Fibroblast of pulmonary artery (primary cell): ENCODE measurements at places on chromosomes 5 and 9.

DNA sequence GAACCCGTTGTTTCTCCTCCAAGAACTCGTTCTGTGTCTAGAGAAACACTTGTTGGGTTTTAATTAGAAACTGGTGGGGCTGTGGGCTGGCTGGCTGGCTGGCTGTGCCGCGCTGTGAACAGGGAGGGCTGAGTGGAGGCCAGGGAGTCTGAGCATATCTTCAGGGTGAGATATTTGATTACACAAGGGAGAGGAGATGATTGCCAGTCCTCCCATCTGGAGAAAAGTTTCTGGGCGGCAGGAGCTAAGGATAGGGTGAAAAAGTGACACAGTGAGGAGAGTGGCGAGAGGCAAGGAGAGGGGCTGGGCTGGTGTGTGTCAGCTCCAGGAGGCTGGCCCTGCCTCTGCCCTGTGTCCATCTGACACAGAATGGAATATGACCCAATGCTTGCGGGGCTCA lies 63.0 kb downstream of the GDNF start:
- DNase-seq = peak; percentile 36

DNA sequence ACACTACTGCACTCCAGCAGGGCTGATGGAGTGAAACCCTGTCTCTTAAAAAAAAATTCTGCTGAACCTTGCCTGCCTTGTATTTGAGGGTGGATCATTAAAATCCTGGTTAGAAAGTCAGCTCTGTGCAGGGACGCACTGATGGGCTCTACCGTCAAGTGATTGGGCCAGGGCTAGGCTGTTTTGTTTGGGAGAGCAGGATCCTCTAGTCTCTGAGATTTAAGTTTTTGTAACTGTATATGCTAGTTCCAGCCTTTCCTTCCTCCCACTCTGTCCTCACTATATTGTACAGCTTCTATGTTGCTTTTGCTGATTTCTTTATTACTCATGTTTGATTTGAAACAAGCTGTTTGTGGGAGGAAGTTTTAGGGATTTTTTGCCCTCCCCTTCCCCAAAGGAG lies 11.5 kb downstream of the DDX4 start:
- DNase-seq = no peak

- peak; percentile 68 for DNase-seq
Measured at GRCh38 chr5:142748132-142748531, 22.0 kb upstream of the ARHGAP26 start.

GRCh38 chr5:14491015-14491915 lies 90.3 kb upstream of the OTULINL start:
- peak; percentile 76 for DNase-seq

DNA sequence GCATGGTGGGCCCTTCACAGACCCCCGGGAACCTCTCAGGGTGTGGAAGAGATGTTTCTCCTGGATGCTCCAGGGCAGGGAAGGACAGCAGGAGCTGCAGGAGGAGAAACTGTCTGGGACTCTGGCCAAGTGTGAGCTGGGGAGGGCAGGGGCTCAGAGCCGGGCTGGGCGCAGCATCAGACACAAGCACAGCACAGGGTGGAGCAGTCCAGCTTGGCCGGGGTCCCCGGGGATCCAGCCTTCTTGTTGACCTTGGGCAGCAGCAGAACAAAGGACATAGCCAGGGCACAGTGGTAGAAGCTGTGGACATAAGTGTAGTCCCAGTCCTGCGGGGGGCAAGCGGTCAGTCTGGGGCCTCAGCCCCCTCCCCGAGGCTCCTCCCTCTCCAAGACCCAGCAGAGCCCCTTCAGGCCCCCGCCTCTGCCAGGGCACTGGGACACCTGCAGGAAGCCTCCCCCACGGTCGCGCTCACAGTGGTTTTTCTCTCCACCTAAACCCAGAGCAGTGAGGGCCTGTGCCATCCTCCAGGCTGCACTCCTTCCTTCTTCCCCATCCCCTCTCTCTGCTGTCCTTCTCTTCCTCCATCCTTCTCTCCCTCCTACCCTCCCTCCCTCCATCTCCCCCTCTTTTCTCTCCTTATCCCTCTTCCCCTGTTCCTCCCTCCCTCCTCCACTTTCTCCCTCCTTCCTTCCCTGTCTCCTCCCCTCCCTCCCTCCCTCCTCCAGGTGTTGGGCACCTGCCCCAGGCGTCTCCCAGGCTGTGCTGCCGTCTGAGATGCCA lies 10.1 kb downstream of the MYMK start:
- no peak for DNase-seq
